ENCODE measurements at places on chromosomes 13 and 19.

DNA sequence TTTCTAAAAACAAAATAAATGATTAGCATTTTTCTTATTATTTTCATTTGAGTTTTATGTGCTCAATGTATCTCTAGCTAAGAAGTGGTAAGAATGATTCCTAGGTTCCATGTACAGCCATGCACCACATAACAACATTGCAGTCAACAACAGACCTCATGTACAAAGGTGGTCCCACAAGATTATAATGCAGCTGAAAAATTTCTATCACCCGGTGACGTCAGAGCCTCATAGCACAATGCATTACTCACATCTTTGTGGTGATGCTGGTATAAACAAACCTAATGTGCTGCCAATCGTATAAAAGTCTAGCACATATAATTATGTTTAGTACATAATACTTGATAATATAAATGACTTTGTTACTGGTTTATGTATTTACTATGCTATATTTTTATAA, 120.5 kb downstream of the SLC7A1 start:
- DNase-seq = no peak

- peak; percentile 38 for DNase-seq
Observed at GRCh38 chr19:47445937-47446402, 25.7 kb downstream of the SLC8A2 start.

- DNase-seq = no peak
Observed at GRCh38 chr13:54029720-54030119, 1001.1 kb downstream of the OLFM4 start.

GRCh38 chr13:114096811-114097211, 35.6 kb downstream of the RASA3 start:
- no peak for DNase-seq

DNA sequence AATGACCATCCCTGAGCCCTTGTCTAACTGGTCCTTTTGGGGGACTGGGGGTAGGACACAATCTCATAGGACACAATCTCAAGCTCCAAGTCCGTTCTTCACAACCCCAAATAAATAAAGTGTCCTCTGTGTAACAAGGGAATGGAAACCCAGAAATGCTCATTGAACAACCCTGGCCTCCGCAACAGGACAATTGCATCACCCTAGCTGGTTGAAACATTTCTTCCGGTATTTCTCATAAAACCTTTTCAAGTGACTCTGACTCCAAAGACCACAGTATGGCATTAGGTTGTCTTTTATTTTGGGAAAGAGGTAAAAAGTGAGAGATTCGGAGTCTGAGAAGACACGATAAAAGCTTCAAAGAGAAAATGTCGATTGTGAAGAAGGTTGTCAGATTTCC, 186.6 kb downstream of the ZNF536 start:
- no peak for DNase-seq

DNA sequence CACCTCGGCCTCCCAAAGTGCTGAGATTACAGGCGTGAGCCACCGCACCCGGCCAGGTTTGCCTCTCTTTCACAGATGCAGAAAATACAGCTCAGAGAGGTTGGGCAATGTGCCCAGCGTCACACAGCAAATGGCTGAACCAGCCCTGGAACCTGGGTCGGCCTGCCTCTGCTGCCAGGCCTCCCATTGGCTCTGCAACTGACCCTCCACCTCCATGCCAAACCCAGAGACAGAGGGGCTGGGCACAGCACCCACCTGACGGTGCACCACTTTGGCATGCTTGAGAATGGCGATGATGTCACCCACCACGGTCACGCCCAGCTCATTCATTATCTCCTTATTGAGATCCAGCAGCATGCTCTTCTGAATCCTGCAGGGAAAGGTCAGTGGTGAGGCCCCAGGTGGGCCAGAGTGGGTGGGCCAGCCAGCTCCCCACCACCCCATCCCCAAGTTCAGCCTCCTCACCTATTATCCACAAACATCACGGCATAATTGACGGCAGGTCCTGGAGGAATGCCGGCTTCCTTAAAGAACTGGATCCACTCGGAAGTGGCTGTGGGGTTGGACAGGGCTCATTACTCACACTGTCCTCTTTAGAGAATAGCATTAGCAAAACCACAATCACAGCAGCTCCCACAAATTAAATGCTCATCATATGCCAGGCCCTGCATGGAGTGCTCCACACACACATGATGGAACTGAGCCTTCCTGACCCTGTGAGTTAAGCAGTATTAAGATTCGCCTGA, 12.2 kb downstream of the C19orf47 start:
- DNase-seq = no peak

DNA sequence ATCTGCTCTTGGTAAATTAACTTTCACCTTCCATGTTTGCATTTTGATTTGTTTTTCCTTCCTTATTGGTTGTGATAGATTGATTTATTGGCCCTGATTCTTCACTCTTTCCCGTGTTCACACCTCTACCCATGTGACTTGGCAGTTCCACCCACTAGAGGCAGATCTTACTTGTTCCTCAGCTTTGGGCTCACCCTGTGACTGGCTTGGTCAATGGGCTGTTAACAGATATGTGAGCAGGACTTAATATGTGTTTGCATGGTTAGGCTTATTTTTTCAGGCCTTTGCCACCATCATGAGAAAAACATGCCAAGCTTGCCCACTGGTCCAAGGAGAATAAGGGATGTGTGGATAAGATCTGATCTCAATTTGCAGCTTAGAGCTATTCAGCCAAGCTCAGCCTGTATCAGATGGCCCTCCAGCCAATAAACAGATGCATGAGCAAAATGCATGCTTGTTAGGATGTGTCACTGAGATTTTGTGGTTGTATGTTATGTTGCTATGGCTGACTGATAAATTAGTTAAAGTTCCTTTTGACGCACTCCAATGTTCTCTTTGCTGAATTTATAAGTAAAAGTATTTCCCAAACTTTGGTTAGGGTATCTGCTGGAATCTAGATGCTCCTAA, 48.0 kb downstream of the RGCC start:
- DNase-seq = no peak

- DNase-seq = no peak
Observed at GRCh38 chr13:34413538-34414210, 528.4 kb upstream of the NBEA start.

DNA sequence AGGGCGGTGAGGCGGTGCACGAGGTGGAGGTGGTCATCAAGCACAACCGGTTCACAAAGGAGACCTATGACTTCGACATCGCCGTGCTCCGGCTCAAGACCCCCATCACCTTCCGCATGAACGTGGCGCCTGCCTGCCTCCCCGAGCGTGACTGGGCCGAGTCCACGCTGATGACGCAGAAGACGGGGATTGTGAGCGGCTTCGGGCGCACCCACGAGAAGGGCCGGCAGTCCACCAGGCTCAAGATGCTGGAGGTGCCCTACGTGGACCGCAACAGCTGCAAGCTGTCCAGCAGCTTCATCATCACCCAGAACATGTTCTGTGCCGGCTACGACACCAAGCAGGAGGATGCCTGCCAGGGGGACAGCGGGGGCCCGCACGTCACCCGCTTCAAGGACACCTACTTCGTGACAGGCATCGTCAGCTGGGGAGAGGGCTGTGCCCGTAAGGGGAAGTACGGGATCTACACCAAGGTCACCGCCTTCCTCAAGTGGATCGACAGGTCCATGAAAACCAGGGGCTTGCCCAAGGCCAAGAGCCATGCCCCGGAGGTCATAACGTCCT, 9.4 kb upstream of the PROZ start:
- no peak for DNase-seq

GRCh38 chr19:35882114-35882832, 13.9 kb downstream of the APLP1 start:
- peak; percentile 74 for DNase-seq

GRCh38 chr13:73228546-73228945, 169.7 kb downstream of the KLF5 start:
- DNase-seq = no peak

- DNase-seq = peak; percentile 41
Observed at GRCh38 chr19:29606420-29606747, 301 bp downstream of the POP4 start.

DNA sequence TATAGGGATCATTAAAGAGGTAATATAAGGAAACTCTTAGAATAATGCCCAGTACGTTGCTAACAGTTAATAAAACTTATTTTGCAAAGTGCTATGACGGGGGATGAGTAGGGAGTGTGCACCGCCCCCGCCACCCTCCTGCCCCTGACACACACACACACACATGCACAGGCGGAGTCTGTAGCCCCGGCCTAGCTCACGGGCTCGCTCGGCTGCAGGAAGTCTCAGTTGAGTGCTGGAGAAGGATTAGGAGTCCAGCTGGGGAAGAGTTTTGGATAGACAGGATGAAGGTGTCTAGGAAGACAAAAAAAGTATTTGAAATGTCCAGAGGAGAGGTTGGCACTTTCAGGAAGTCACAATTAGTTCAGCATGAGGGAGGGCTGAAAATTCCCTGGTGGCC, 21.5 kb downstream of the GSX1 start:
- no peak for DNase-seq

- no peak for DNase-seq
Observed at GRCh38 chr19:10467104-10467706, 36.0 kb downstream of the KEAP1 start.

GRCh38 chr13:93522501-93522900, 295.9 kb downstream of the GPC6 start:
- DNase-seq = no peak

DNA sequence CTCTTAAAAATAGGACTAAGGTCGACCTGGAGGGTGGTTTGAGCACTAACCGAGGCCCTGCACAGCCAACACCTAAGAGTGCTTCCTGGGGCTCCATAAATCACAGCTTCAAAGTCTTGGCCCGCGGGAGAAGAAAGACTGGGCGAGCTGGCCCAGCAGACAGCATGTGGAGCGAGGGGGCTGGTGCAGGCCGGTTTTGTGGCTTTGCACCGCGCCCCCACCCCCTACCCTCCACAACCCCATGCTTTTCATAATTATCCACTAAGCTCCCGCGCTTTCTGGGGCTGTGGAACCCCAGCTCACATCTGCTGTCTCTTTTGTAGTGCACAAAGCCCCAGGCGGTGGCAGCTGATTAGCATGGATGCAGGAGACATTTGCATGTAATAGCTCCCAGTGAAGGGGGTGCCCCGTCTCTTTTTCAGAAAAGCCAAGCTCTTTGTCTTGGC, 17.1 kb downstream of the CARM1 start:
- no peak for DNase-seq

DNA sequence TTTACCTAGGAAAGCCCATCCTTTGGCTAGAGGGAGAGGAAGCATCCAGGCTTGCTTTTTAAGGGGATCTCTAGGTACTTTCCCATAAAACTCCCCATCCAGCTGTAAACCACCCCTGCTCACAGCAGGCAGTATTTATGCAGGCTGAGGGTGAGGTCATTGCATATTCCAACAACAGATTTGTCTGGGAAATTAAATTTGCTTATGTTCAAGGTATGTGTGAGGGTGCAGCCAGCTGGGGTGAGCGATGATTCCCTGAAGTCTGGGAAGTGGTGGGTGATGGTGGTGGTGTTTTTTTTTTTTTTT, 96.3 kb upstream of the C1QTNF9B start:
- no peak for DNase-seq

DNA sequence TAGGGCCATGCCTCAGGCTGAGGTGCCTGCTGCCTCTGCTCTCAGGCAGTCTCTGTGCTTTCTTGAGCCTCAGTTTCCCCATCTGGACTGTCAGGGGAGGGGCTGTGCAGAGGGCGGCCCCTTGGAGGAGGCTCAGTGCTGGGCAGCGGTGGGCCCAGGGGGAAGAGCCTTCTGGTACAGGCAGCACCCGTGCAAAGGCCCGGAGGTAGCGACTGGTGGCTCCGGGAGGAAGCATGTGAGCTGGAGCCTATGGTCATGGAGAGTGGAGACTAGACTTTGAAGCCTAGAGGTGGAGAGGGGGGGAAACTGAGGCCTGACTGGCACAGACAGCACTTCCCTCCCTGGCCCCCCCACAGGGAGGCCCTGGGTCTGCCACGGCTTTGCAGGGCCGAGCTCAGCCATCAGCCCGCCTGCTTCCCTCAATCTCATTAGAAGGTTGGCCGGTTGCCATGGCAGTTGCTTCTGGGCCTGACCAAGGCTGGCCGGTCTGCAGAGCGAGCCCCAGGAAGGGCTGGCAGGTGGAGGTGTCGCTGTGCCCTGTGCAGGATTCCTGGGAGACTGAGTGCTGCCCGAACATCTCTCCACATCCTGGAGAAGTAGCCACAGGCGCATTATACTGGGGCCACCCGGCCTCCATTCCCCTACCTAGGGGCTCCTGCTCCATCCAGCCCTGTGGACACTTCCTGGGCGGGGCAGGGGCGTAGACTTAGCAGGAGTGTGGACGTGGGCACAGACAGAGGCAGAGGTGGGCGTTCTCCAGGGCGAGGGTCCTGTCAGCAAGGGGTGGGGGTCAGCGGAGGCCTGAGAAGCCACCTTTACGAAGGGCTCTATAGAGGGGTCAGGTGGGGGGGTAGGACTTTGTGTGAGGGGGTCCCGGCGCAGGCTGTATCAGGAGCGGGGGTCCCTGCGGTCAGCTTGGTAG, 53.2 kb downstream of the CRTC1 start:
- DNase-seq = no peak

GRCh38 chr19:33621811-33622504, at the start of gene CHST8:
Gene CHST8, plus strand, starts transcription at chr19:33621953. Its CDS starts 67,309 bp downstream, at chr19:33689262.
- DNase-seq = peak; percentile 47

Measured in NCI-H748 treated with DMSO at 0.1 percent for 48 hours (cell line).